ENCODE measurements at places on chromosomes 2 and 18. TPM values are rescaled to one million over a fixed set of nuclear protein-coding genes. Genes with fewer than 3 reads are reported as not detected.

The TNFRSF11A gene
- polyA plus RNA-seq, result 0.01 TPM

The MC2R gene
- not detected for polyA plus RNA-seq

The NETO1 gene
- 3.6 TPM for polyA plus RNA-seq

The MAL gene
- 3.0 TPM for polyA plus RNA-seq

Measured in B cell (primary cell).